ENCODE measurements at places on chromosomes 2 and 18.

- no peak for DNase-seq
Measured at GRCh38 chr2:71735676-71736075, 282.3 kb downstream of the DYSF start.

DNA sequence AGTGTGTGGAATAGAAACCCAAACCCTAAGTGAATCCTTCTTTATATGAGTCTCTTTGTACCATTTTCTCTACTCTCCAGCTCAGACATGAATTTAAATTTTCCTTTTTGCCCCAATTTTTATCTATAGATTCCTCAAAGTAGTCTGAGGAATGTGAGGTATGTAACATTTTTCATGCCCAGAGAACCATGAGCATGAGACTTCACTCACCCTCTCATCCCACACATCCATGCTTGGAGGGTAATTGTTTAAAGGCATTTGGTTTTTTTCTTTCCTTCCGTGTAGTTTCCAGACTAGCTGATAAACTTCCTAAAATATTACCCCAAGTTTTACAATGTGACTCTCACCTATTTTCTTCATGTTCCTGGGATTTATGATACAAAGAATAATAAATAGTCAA lies 2056.8 kb upstream of the CELF4 start:
- no peak for DNase-seq

DNA sequence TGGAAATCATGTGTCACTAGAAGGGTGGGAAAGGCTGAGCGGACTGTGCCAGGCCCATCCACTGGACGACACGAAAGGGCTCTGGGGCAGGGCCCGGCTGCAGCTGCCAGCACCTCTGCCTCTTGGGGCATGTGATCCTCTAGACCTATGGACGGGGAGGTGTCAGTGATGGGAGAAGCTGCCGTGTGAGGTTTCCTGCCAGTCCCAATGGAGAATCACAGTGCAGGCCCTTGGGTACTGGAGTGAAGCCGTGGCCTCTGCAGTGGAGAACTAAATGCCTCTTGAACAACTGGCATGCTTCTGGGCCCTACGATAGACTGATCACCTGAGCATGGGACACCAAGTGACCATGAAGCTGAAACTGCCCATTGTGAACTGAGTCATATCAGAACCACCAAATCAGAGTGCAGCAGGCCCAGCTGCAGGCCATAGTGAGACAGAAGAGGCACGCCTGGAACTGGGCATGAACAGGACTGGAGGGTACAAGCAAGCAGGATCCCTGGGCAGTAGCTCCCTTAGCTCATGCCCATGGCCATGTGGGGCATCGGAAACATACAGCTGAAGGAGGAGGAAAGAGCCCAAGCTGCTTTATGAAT lies 18.8 kb upstream of the RHOB start:
- DNase-seq, result no peak

DNA sequence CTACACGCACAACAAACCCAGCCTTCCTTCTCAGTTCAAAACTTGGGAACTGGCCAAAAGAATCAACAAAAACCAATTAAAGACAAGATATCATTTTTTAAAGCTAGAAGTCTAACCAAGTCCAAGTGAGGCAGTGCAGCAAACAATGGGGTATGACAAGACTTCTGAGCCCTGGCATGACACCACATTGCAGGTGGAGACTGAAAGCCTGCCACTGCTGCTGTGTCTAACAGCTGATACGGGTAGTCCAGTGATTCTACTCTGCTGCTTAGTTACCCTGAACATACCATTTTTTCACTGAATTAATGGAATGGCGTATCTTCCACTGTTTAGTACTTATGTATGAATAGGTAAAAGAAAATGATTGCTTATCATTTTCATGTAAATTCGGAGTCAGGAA lies 47.4 kb upstream of the KIDINS220 start:
- DNase-seq, result no peak

DNA sequence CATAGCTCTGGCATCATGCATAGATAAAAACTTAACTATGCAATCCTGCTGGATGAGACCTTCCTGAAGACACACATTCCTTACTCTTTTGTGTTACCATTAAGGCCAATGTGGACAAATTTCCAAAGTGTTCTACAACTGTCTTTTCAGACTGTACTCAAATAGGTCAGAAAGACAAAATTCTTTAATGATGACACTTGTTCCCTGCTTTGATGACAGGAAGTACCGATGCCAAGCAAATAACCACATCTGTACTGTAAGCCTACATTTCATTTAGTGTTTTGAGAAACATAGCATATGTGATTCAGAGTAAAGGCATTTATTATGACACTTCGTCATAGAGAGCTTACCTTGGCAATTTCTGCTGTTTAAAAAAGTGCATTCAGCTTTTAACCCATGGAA lies 55.0 kb downstream of the PMAIP1 start:
- no peak for DNase-seq

DNA sequence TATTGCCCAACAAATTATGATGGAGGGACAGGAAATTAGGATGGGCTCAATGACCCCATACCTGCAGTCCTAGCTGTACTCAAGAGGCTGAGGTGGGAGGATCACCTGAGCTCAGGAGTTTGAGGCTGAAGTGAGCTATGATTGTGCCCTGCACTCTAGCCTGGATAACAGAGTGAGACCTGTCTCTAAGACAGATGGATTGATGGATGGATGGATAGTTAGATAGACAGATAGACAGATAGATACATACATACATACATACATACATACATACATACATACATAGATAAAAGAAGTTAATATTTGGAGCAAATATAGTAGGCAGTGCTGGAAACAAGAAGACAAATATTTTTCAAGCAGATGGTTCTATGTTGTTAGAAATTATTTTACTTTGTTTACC lies 78.1 kb upstream of the PROKR1 start:
- no peak for DNase-seq

GRCh38 chr2:190270298-190270697 lies 49.3 kb downstream of the HIBCH start:
- DNase-seq, result no peak

GRCh38 chr2:74548900-74549826 lies 4.6 kb downstream of the LOXL3 start:
- no peak for DNase-seq

- DNase-seq, result no peak
Measured at GRCh38 chr2:33126958-33127357, 180.2 kb downstream of the LTBP1 start.

GRCh38 chr2:85974390-85974789 lies 85.6 kb upstream of the ST3GAL5 start:
- DNase-seq, result no peak

GRCh38 chr2:159684796-159685195 lies 27.5 kb upstream of the MARCHF7 start:
- DNase-seq, result no peak

DNA sequence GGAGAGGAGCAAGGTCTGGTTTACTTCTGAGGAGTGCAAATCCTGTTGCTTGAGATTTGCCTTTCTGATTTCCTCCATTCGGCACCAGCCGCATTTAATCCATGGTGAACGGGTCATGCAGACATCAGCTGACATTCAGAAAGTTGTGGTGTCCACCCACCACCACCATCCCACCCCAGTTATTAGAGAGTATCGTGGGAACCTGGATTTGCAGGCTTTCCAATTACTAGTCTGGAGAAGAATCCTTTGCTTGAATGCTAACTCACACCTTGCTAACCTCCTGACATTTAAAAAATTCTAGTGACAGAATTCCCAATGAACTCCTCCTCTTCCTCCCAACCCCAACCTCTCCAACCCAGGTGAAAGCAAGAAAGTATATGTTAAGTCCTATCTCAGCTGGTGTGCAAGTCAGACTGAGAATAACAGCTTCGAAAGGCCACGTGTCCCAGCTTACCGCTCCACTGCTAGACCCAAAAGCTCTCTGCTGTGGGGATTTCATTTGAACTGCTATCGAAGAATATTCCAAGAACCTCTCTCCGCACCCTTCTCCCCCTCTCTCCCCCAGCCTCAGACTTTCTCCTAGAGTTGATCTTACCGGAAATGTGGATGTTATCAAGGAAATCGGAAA lies 17.7 kb downstream of the BCL11A start:
- no peak for DNase-seq

DNA sequence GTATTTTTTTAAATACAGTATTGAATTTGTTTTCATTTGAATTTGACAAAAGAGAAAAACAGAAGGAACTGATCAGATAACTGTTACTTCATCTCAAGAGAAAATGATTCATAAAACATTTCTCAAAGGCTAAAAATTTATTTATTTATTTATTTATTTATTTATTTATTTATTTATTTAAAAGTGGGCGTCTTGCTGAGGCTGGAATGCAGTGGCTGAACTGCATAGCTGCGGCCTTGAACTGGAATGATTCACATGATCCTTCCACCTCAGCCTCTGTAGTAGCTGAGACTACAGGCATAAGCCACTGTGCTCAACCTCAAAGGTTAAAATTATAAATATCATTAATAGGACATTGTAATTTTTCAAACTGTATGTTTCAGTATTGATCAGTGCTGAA lies 4.5 kb upstream of the PUM2 start:
- no peak for DNase-seq

- DNase-seq, result no peak
Measured at GRCh38 chr2:84894758-84895520, 10.5 kb upstream of the TMSB10 start.

GRCh38 chr2:203830304-203831055 lies 37.1 kb upstream of the CTLA4 start:
- DNase-seq, result no peak

GRCh38 chr2:144481666-144482065 lies 38.3 kb downstream of the ZEB2 start:
- DNase-seq, result no peak
